Cardiac fibroblast (primary cell): ENCODE measurements at places on chromosomes 5 and 9.

GRCh38 chr9:104802906-104803305 lies 39.0 kb downstream of the NIPSNAP3B start:
- DNase-seq = no peak

GRCh38 chr9:35945341-35946018 lies 12.5 kb downstream of the OR2S2 start:
- DNase-seq = peak; percentile 93

DNA sequence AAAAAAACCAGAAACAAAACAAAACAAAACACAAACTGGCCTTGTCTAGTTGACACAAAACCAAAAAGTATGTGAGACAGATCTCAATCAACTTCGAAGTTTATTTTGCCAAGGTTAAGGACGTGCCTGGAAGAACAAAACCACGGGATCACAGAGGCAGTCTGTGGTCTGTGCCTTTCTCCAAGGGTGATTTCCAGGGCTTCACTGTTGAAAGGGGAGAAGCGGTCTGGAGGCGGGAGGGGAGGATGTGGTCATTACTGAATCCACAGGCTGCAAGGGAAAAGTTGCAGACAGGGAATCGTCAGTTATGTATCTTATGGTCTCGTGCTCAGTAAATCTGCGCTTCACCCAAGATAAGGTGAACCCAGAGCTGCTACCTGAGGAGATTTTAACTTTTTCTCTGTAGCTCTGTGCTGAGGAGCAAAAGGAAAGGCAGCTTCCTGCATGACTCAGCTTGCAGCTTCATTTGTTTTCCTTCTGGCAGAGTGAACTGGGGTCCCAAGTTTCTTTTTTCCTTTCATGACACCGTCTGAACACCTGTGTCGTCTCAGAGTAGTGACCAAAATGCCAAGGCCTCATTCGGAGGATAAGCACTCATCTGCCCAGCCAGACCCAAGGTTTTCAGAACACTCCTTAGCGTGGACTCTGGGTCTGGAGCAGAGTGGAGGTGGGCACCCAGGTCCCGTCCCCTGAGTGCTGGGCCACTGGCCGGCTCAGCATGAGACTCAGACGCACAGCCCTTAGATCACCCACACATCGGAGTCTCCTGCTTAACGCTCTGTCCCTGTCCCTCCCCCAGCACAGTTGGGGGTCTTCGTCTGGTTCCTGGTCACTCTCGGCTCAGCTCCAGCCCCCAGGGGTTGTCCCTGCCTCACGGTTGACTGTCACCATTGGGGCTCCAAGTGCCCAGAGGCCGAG lies 25.9 kb downstream of the ROPN1L start:
- peak; percentile 55 for DNase-seq

DNA sequence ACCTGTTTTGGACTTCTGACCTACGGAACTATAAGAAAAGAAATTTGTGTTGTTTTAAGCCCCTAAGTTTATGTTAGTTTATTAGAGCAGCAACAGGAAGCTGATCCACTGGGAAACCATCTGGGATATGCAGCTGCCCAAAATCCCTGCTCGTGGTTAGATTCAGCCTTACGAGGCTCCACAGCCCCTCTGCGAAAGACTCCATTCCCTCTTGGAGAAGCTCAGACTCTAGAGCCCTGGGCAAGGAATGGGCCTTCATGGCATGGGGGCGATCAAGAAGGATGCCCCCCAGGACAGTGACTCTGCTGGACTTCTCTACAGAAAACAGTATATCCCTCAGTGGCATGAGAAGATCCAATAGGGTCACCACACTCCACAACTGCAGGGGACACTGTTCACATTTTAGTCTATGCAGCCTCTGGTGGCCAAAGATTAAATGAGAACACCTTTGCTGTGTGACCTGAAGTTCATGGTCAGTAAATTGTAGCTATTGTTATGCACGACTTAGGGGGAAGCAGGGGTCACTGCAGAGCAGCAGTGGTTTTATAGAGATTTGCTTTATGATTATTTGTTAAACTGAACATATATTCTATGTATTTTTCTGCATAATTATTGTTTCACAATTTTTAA lies 21.1 kb downstream of the IRF1 start:
- DNase-seq = no peak

DNA sequence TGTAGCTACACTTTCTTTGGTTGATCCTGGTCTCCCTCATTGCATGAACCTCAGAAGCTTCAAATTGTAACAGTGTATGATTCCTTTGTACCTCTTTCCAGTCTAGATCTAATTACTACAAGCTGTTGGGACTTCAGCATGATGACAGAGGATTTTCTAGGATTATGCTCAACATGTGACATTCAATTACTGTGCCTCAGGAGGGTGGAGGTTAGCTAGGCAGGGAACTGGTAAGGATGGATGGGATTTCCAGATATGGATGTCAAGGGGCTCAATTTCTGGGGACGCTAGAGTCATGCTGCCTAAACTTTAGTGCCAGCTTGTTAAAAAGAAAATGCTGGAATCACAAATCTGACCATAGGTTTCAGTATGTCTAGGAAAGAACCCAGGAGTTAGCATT lies 29.2 kb upstream of the GLRA1 start:
- no peak for DNase-seq

GRCh38 chr5:118405650-118406061 lies 582.7 kb downstream of the DTWD2 start:
- DNase-seq = no peak

DNA sequence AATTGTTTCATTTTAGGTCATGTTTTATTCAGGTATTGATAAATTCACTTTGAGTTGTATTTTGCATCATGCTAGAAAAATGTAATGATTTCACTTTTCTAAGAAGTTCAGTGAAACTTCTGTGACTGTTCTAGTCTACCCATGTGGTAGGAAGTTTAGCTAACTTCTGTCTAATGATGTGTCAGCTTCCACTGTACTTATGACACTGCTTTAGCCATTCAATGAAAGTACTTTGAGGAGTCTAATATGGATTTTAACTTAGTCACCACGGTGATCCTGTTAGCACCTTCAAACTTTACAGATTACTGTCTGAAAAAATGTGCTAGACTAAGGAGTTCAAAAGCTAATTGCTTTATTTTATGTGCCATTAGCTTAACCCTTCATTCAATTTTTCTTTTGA lies 1510.5 kb upstream of the CDH9 start:
- DNase-seq = peak; percentile 2

DNA sequence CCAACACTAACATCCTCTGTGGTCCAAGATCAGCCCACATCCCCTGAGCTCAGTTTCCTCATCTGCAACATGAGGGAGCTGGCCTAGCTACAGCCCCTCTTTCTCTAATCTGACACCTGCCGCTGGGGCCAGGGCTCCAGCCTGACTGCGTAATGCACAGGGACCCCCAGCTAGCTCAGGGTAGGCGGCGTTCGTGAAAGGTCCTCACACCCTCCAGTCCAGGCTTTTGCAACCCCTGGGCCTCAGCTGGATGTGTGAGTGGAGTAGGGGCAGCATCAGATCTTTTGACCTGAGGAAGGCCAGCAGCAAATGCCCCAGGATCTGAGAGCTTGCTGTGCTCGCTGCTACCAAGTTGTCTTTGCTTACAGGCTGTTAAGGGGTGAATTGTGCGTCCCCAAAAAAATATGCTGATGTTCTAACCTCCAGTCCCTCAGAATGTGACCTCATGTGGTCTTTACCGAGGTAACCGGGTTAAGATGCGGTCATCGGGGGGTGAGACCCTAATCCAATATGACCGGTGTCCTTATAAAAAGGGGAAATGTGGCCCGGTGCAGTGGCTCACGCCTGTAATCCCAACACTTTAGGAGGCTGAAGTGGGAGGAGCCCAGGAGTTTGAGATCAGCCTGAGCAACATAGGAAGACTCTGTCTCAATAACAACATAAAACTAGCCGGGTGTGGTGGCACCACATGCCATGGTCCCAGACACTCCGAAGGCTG lies 47.8 kb downstream of the PLPP7 start:
- DNase-seq = no peak
